ENCODE measurements at places on chromosomes 1 and 21.

DNA sequence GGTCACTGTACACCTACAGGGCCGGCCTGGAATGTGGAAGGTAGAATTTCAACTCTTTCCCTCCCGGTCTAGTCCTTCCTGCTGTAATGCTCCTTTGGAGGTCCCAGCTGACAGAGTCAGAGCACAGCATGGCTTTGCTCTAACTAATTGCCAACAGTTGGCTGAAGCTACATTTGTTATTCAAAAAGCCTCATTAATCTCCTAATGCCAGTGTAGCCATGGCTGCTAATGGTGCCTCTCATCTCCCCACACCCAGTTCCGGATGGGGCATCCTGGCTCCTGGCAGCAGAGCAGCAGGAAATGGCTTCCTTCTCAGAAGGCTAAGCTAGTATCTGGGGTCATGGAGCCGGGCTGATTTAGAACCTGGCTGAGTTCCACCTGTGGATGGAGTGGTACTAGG lies 18.7 kb upstream of the CAMK1G start:
- DNase-seq: no peak

- DNase-seq: peak; percentile 67
These were observed 15.5 kb downstream of the FMN2 start for GRCh38 chr1:240107058-240107684.

DNA sequence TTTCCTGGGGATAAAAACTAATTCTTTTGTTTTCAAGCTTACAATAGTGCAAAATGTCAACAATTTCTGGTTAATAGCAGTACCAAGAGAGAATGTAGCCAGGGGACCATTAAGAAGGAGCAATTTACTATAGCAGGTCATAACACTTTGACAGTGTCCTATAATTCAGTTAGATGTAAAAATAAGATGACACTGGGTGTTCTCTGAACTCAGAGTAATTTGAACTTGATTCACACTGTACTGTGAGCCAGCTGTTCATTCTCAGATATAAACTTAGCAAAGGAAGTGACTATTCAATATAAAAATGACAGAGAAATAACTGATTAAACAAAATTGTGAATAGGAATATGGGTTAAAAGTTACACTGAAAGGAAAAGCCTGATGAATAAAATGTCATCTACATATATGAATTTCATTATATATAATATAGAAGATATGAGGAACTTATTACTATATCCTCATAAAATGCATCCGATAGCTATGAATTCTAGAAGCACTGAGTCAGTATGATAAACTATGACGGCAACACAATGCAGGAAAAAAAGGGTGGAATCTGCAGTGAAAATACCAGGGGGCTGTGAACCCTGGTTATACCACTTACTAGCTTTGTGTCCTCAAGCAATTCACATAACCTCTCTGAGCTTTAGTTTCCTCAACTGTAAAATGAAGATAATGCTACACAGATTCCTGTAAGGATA lies 135.9 kb downstream of the ACBD6 start:
- DNase-seq: no peak

DNA sequence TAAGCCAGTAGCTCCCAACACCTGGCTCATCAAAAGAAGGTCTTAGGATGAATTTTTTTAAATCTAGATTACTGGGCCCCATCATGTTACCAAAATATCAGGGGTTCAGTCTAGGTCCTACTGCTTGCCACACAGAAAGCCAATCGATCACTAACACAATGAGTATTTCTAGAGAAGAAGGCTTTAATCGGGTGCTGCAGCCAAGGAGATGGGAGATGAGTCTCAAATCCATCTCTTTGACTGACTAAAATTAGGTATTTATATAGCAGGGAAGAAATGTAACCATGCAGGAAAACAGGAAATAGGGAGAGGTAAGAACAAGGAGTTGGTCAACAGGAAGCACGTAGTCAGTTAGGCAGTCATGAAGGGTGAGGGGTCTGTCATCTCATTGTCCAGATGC lies 288.2 kb downstream of the CEP170 start:
- DNase-seq: no peak

DNA sequence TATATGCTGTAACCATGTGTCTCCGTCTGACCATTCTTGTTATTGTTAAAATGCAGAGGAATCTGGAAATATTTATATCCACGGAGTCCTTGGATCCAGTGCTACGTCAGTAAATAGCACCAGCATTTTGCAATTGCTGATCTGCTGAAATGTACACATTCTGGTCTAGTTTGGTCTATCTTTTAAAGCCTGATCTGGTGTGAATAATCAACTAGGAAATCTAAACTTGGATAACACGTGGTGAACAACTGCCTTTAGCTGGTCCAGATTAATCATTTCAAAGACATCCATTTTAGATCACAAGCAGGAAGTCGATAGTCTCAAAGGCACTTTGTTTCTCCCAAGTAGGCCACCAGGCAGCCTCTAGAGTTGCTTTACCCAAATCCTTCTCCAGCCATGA lies 32.6 kb downstream of the PDPN start:
- DNase-seq: peak; percentile 80

- no peak for DNase-seq
These were observed 31.6 kb downstream of the VN1R5 start for GRCh38 chr1:247287460-247287859.

DNA sequence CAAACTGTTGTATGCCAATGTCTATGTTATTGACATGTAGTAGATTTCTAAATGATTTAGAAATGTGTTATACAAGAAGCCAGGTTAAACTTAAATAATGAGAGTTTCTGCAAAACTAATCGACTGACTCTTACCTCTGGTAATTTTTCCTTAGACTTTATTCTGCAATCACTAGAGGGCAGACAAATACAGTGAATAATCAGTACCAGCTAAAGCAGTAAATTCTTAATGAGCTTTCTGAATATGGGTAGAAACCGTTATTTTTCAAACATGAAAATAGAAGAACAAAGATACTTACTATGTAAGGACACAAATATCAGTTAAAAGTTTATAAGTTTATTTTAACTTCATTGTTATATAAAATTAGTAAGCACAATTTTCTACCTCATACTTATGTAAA lies 97.9 kb upstream of the RGS1 start:
- DNase-seq: peak; percentile 65

- no peak for DNase-seq
These were observed 14.6 kb upstream of the TENT5C start for GRCh38 chr1:117591252-117591651.

DNA sequence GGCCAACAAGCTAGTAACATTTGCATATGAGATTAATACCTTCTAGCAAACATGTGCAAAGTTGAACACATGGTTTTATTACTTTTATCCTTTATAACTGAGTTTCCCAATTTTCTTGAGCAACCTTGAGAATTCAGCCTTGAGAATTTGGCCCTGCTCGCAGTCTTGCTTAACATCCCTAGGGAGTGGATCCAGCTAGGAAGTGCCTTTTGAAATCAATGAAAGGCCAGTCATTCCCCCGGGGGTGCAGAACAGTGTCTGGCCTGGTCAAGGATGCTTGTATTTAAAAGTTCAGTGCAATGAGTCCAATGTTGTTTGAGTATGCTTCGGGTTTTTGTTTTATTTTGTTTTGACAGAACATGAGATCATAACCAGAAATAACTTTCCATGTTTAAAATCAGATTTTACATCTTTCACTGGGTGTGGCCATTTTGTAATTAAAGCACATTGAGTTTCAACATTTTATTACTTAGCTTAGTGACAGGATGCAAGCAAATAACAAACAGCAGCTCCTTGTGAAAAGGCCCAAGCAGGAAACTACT lies 16.7 kb downstream of the PALMD start:
- peak; percentile 81 for DNase-seq

DNA sequence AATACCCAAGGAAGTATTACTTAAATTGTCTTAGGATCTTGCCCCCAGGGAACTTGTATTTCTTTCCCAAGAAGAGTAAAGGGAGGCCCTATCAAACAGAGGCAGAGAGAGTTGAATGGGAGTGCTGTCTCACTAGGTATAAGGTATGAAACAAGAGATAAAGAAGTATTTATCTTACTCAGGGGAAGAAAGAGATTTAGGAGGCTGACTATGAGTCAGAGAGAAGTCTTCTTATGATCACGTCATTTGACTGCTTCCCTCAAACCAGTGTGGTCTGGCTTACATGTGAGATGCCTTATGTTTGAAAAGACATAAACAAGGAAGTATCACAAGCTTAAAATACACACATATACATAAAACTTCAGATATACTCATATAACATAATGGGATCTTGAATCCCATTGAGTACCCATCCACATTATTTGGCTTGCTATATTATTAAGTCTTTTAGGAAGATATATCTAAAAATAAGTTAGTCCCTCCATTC lies 29.6 kb downstream of the DUSP10 start:
- DNase-seq: peak; percentile 95

GRCh38 chr1:241311056-241311746 lies 45.8 kb downstream of the RGS7 start:
- DNase-seq: no peak

DNA sequence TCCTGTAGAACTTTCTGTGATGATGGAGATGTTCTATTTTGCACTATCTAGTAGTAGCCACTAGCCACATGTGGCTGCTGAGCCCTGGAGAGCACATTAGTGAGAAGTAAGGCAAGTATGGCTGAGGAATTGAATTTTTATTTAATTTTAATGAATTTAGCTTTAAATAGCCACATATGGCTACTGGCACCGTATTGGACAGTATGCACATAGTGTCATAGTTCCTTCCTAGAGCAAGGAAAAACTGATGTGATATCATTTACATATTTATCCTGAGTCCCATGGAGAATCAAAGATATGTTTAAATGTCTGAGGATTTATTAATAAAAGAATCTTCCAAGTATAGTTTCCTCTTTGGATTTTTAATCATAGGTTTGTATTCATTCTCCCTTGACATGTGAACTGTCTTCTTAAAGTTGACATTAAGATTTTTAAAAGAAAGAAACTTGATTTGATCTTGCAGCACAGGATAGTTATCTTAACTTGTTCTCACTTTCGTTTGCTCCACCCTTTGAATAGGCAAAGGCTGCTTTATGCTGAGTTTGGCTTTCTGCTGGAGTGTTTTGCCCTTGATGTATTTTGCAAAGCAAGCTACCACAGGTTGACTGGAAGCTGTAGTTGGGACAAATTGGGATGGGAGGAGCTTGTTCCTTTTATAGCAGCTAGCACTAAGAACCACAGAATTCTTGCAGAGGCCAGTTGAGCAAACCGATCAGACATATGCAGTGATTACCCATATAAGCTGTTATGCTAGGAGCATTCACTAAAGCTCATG lies 129.7 kb downstream of the VPS13D start:
- DNase-seq: no peak

- DNase-seq: no peak
These were observed 12.4 kb downstream of the VANGL1 start for GRCh38 chr1:115654125-115654524.
